Hippocampal formation (tissue), 2 donors: ENCODE measurements at places on chromosomes 7 and 10.

DNA sequence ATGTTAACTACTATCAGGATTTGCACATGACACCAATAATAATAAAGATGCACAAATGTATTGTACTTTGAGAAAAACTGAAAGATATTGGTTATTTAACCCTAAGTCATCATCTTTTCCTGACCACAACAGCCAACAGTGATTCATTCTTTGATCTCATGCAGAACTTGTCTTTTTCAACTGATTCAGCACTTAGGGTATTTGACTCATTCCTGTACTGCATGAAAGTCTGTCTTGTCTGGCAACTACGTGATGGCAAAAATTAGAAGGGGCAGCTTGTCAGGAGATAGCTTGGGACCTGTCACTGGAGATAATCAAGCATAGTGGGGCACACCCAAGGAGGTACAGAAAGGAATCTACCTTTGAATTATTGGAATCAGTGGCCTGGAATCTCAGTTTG is 77.8 kb upstream of the LRRC17 start:
- DNase-seq: no peak

GRCh38 chr10:6476989-6477388 is 103.1 kb downstream of the PRKCQ start:
- no peak for DNase-seq

- DNase-seq: no peak
Observed at GRCh38 chr7:157637216-157637949, 300.6 kb downstream of the DNAJB6 start.

- no peak for DNase-seq
Observed at GRCh38 chr7:77702968-77703472, 6.8 kb downstream of the RSBN1L start.

DNA sequence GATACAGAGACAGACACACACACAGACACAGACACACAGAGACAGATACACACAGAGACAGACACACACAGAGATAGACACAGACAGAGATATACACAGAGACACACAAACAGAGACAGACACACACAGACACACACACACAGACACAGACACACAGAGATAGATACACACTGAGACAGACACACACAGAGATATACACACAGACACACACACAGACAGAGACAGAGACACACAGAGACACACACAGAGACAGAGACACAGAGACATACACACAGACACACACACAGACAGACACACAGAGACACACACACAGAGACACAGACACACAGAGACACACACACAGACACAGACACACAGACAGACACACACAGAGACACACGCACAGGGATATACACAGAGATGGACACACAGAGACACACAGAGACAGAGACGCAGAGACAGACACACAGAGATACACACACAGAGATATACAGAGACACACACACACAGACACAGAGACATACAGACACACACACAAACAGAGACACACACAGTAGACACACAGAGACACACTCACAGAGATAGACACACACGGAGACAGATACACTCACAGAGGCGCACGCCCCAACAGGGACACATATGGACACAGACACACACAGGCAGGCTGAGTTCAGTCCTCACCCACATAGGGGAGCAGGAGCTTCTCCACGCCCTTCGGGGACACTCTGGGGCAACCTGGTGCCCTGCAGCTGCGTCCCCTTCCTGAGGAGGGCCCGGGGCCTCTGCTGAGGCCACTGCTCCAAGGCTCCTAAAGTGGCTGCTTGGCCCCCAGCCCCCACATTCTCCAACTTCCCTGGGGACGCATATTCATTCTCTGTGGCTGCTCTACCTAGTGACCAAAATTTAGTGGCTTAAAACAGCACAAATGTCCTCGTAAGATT is 10.3 kb upstream of the PPP2R2D start:
- no peak for DNase-seq

DNA sequence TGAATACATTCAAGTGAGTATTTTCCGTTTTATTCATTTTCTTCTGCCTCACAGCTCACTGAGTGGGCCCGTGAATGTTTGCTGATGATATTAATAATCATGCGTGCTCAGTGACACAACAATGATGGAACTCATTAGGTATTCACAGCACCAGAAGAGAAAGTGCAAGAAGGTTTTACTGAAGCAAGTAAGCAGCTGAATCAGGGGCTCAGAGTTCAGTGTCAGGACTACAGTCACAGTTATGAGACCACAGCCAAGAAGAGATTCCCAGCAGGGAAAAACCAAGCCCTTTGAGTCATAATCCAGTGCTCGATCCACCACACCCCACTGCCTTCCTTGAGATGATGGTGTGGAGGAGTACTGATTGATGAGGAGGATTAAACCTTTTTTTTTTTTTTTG is 247.4 kb downstream of the KIAA1217 start:
- DNase-seq: no peak

DNA sequence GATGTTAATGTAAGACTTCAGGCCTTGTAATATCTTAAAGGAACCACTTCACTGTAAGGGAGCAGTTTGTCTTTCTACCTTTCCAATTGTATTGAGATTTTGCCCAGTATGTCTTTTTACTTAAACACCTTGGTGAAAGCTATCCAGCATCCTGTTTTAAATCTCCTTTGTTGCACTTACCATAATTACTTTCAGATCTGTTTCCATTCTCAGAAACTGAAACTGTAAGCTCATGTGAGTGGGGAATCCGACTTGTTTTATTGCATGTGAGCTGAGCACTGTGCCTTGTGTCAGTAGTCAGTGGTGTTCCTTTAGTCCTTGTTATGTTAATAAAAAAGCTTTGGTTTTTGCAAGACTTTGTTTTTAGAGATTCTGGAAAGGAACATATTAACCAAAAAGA is 42.2 kb downstream of the BMPR1A start:
- no peak for DNase-seq

DNA sequence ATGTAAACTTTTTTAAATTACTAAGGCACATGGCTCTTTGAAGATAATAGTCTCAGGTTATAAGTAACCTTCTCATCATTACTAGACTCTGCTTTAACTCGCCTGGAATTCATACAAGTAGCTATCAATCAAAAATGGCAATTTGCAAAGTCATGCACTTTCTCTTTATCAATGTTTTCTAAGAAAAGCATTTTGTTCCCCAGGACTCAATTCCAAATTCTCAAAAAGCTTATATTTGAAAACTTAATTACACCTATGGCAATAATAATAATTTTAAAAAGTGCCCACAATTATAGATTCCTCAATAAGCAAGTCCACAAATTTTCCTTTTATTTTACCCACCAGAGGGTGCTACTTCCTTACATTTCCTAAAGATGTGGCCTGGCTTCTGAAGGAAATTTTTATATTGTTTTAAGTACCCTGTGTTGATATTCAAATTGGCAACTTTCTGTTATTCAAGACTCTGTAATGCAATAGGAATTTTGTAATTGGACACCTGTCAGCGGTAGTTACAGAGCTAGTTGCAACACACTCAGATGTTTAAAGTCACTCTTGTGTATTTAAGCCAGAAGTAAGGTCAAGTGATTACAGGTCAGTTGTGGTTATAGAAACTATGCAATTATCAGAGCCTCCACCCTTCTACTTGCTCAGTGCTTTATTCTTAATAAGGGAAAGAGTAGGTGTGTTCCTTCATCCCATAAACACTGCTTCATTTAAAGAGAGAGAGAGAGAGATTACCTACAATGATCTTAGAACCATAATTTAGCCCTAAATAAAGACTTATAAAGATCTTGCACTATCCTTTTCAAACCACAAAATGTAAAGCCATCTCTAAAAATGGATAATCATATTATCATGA is 47.1 kb upstream of the HYAL4 start:
- DNase-seq: peak; percentile 70
